ENCODE measurements at places on chromosomes 2 and 18. TPM values are rescaled to one million over a fixed set of nuclear protein-coding genes. Genes with fewer than 3 reads are reported as not detected.

DNA sequence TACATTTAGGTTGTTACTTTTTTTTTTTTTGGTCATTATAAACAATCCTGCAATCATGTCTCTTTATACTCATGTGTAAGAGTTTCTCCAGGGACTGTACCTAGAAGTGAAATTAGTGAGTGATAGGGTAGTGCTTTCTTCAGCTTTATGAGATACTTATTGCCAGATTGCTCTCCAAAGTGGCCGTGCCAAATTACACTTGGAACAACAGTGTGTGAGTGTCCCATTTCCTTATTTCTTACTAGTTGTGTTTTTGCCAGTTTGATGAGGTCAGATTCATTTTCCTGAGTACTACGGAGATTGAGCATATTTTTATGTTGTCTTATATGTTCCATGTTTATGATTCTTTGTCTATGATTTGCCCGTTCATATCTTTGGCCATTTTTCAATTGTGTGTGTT, 39.2 kb downstream of the GALNT1 start:
- no peaks in the 10 kb centered on the region for H3K36me3 ChIP-seq
- DNase-seq = no peak
- H3K4me3 ChIP-seq = no peak overlapping the region
- H3K27ac ChIP-seq = no peak overlapping the region
- H3K27me3 ChIP-seq = no peaks in the 10 kb centered on the region

DNA sequence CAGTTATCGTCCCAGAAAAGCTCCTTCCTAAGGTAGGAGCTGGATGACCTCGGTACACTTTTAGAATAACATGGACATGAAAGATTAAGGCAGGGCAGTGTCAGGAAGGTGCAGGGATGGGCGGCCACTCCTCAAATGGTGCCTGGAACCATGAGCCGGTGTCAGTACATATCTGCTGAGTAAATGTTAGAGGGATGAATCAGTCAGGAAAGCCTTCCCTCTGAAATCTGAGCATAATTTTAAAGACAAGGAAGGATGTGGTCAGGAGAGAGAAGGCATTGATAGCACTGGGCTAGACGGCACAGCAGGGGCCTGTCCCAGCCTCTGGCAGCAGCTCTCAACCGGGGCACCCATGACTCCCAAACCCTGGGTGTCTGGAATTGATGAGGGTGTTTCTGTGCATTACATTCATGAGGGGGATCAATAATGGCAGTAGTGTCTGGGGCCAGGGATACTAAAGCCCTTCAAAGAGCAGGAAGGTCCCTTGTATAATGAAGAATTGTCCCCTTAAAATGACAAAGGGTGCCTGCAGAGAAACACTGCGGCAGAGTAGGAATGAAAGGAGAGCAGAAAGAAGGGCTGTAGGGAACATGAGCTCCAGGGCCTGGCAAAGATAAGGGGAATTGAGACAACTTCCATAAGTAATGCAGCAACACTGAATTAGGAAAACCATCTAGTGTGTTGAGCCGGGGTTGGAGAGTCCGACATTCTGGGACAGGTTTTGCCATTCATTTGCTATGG, 162.3 kb upstream of the REV1 start:
- no peak overlapping the region for H3K4me3 ChIP-seq
- peak; percentile 49 for DNase-seq
- H3K36me3 ChIP-seq = no peaks in the 10 kb centered on the region
- H3K27me3 ChIP-seq = no peaks in the 10 kb centered on the region
- H3K27ac ChIP-seq = peak overlapping the region; percentile 62
- H3K4me1 ChIP-seq = peaks cover 7% of the 10 kb centered on the region

DNA sequence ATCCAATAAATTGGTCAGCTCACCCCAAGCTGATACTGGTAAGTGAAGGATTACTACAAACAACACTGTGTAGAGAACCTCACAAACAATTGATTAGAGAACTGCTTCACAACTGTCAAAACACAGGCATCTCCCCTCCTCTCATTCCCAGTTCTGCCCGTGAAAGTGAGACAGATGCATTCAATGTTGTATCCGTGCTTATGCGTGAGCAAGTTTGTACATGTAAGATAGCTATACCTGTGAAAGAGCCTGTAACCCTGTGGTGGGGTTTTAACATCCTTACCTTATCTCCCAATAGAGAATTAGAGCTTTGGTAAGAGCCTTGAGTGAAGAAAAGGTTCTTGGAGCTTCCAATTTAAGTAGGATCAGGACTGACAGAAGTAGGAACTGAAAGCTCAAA, 9.1 kb downstream of the MARCHF4 start:
- H3K4me3 ChIP-seq = no peak overlapping the region
- H3K27me3 ChIP-seq = no peaks in the 10 kb centered on the region
- H3K36me3 ChIP-seq = no peaks in the 10 kb centered on the region
- no peak overlapping the region for H3K27ac ChIP-seq

DNA sequence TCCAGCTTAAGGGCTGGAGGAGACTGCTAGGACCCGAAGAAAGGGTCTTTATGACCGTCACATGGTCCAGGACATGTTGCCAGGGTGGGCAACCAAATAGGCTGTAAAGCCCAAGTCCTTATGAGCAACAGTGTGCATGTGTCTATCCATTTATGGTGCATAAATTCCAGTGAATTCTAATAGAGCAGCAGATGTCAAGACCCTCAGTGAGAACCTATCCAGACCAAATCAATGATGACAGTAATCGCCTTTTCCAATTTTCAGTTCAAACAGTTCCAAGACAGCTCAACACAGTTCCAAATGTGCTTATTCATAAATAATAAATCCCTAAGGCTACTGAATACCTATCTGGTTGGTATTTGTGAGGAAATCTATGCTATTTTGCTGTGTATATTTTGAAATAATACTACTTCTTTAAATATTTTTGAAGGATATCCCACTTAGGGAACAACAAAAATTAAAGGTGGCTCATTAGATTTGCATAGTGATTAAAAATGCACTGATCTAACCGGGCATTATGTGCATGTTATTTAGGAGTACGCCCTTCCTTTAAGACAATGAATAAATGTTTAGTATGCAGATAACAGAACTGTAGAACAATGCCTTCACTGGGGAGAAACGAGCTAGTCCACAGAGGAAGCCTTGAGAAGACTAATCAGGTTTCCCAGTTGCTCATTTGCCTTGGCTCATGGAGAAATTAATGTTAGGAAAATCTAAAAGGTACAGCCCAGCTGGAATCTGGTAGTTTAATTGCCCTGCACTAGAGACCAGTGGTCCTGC, 519.5 kb upstream of the CHAC2 start:
- H3K27me3 ChIP-seq = no peaks in the 10 kb centered on the region
- H3K27ac ChIP-seq = no peak overlapping the region
- H3K4me1 ChIP-seq = peaks cover 3% of the 10 kb centered on the region
- H3K36me3 ChIP-seq = no peaks in the 10 kb centered on the region
- no peak for DNase-seq
- H3K4me3 ChIP-seq = no peak overlapping the region

DNA sequence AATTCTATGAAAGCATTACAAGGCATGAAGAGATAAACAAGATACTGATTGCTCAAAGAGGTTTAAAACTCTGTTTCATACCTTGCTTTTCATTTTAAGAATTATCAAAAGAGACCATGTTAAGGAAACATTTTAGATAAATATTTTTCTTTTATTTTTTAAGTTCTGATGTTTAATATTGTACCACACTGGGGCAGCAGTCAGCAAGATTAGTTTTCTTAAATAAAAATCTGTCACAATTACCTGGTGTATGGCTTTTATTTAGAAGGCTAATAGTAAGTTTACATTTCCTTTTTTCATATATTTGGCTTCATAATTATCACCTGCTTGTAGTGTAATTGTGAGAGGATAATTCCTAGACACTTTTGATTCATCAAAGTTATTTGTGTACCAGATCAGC, 46.4 kb downstream of the ZNF804A start:
- no peak for DNase-seq
- H3K27me3 ChIP-seq = no peaks in the 10 kb centered on the region
- H3K4me1 ChIP-seq = no peaks in the 10 kb centered on the region
- H3K4me3 ChIP-seq = no peak overlapping the region
- H3K27ac ChIP-seq = no peak overlapping the region

DNA sequence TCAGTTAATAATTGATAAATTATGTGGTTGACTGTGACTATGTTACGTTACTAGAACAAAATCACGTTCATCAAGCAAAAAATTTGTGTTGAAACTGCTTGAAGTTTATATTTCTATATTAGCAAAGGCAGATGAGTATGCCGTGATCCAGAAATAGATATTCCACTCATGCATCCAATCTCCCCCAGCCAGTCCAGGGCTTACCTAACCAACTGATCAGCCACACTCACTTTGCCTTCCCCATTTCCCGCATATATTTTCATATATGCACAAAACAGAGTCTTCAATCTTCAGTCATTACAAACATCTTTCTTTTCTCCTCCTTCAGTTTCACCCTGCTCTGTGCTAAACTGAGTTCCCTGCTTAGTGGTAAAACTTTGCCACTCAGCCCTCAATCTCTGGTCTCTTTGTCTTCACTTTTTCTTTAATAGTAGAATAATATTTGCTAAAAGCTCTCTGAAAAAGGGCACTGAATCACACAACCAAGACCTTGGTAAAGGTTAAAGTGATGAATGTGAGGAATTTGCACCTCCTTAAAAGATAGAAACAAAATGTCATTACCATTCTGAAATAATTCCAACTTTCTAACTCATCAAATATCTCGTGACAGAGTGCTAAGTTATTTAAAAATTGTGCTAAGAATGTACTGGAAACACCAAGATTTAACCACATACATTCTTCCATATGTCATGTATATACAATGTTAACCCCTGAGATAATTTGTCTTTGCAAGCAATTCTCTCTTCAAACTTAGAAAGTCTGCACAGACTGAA, 893.2 kb upstream of the CRIM1 start:
- no peak overlapping the region for H3K4me3 ChIP-seq
- H3K36me3 ChIP-seq = no peaks in the 10 kb centered on the region
- no peaks in the 10 kb centered on the region for H3K4me1 ChIP-seq
- no peak overlapping the region for H3K27ac ChIP-seq

- no peak for DNase-seq
- H3K27ac ChIP-seq = no peak overlapping the region
- H3K4me3 ChIP-seq = no peak overlapping the region
- no peaks in the 10 kb centered on the region for H3K27me3 ChIP-seq
Observed at GRCh38 chr2:29697181-29697580, 224.2 kb downstream of the ALK start.

GLI2 gene
- 25.2 TPM for total RNA-seq

CYP1B1 gene
- total RNA-seq = 9.4 TPM
